ENCODE measurements at places on chromosomes 5 and 9.

DNA sequence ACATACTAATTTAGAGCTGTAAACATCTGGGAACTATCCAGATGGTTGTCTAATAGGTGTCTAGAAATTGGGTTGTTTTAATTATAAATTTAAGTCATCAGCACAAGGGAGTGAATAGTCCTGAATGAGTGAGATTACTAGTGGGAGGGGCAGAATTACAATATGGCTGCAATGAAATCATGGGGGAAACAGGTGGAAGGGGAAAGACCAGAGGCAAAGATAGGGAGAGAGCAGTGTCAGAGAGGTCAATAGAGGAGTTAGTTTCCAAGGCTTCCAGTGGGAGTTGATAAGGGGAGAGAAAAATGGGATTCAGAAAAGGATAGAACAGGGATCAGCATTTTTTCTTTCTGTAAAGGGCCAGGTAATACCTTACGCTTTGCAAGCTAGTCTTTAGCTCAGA lies 8.9 kb downstream of the AK6 start:
- no peak for DNase-seq

DNA sequence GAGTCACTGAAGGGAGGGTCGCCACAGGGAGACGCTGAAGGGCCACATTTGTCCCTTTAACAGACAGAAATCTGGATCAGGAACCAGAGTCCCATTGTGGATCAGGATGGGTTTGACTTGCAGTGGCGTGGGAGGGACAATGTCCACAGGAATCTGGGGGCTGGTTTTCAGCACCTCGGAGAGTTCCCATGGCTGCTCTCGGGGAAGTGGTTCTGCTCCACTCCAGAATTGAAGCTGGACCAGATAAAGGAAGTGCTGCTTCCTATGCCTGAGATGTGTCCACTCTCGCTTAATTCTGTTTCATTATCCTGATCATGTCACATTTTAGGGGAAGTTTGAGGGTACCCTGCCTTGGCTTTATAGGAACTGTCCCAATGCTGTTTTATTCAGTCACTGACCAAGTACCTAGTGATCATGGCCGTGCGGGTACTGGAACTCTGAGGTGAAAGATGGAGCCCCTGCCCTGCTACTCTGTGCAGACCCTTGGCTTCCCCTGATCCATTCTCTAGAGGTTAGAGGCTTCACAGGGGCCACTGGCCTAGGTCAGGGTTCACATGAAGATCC lies 28.7 kb downstream of the ENHO start:
- DNase-seq: no peak

DNA sequence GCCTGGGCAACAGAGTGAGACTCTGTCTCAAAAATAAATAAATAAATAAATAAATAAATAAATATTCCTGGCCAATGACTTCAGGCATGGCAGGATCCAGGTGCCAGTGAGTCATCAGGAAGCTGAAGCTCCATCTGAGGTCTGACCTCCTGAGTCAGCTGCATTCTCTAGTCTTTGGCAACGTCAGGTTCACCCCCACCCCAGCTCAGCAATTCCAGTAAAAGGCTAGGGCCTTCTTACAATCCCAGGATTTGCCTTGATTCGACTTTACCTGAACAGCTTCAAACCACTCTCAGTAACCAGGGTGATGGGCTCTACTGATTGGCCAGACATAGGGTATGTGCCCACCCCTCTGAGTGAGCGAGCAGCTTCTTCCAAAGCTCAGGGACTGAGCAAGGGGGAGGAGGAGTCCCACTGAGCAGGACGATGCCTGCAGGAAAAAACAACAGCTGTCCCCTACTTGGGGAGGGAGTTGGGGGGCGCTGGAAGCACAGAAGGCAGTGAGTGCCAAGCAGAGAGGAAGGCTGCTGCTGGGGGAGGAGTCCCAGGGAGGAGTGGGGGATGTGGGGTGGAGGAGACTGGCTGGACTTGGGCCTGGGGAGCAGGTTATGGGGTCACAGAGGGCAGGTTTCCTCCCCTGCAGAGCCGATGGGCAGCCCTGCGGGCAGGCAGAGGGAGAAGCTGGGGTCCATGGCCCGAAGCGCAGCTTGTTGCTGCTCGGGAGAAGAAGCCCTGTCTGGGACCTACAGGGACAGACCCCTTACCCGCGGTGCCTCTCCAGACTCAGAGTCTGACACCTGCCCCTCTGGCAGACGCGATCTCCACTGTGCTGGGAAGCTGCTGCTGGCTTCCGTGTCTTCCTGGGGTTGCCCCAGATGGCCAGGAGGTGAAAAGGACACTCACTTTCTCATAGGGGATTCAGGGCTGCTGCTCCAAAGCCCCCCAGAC lies 25.9 kb upstream of the UNC5A start:
- no peak for DNase-seq

GRCh38 chr5:994272-994607 lies 14.4 kb upstream of the NKD2 start:
- no peak for DNase-seq

DNA sequence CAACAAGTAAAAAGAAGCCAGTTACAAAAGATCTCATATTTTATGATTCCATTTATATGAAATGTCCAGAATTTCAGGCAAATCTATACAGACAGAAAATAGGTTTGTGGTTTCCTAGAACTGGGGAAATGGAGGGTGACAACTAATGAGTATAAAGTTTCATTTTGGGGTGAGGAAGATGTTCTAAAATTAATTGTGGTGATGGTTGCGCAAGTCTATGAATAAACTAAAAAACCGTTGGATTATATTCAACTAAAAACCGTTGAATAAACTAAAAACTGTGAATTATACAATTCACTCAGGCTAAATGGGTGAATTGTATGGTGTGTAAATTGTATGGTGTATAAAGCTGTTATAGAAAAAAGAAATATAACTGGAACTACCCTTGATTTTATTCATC lies 47.6 kb downstream of the ADAMTS6 start:
- no peak for DNase-seq

GRCh38 chr9:73204936-73205335 lies 53.3 kb downstream of the ANXA1 start:
- DNase-seq: no peak

DNA sequence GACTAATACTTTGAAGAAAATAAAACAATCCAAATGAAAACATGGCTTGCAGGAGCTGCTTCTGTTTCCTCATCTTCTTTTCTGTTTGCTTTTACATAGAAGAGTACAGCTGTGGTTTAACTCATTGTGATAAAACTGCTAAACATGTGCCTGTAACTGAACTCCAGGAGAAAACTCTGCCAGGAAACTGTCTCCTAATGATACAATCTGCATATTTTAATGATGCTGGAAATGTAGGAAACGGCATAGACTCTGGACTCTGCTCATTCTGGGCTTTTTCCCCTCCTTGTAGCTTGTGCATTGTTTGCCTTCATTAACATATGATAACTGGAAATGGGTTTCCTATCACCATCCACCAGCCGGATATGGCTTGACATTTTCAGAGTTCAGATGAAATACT lies 813.3 kb upstream of the WWC1 start:
- no peak for DNase-seq

DNA sequence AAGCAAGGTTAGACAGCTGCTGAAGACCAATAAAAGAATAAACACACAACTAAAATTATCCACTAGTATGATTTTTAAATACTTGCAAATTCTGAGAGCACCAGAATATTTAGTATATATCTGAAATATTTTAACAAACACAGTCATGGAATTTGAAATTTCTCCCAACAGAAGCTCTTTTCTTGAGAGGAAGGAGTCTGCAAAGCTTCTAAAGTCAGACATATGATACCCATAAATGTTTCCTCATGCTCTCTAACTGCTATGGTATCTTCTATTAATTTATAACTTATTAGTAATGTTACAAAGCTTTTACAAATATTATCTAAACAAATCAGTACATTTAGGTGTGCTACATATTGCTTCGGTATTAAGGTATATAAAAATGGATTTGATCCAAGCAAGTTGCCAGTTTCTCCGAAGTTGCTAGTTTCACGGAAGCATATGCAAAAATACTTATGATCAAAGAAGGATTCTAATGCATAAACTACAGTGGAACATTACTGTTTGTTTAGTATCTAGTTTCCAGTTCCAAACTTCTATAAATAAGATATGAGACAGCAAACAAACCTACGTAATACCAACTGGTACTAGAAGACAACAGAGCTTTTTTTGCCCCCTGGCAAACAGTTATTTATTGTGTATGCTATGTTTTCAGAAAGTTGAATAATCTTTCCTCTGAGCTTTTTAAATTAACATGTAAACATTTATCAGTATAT lies 22.0 kb downstream of the FNIP1 start:
- DNase-seq: no peak

DNA sequence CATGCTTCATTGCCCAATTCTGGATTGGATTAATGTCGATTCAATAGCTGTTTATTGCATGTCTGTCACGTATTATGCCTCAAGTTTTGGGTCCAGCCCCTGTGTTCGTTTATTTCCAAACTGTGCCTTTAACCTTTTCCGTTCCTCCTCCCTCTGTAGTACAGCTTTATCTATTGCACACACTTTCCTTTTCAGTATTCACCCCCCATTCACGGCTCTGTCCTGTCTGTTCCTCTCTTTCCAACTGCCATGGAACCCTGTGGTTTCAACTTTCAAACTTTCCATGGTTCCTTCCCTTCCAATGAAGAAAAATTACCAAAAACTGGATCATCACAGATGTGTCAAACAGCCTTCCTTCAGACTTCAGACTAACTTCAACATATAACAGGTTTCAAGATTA lies 17.1 kb downstream of the SMARCA2 start:
- DNase-seq: no peak

DNA sequence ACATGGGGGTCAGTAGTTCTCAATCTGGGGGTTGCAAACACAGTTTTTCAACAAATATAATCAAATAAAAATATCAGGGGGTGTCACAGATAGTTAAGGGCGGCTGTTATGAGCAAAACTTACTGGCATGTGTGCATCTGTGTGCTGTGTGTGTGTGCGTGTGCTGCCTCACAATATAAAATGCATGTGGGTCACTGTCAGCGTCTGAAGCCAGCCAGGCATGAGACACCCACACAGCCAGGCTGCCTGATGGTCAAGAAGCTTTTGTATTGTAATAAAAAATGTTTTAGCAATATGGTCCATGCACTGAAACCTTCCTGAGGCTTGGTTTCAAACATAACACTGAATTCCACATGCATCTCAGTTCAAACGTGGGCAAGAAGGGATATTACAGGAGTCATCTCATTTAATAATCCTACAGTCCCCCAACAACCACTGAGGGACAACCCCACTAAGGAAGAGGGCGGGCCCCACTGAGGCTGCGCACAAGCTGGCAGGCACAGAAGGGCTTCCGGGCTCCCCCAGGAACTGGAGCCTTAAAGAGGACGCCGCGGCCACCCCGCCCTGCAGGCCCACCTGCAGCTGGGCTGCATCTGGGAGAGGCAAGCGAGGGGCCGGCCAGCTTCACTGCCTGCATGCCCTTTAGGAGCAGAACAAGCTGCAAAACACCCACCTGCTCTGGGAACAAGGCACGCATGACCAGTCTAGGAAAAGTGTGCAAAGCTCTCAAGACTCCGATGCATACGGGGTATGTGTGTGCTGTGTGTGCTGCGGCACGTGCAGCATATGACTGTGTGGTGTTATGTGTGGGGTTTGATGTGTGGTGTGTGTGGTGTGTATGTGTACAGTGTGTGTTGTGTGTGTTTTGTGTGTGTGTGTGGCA lies 14.1 kb downstream of the SEMA4D start:
- no peak for DNase-seq

DNA sequence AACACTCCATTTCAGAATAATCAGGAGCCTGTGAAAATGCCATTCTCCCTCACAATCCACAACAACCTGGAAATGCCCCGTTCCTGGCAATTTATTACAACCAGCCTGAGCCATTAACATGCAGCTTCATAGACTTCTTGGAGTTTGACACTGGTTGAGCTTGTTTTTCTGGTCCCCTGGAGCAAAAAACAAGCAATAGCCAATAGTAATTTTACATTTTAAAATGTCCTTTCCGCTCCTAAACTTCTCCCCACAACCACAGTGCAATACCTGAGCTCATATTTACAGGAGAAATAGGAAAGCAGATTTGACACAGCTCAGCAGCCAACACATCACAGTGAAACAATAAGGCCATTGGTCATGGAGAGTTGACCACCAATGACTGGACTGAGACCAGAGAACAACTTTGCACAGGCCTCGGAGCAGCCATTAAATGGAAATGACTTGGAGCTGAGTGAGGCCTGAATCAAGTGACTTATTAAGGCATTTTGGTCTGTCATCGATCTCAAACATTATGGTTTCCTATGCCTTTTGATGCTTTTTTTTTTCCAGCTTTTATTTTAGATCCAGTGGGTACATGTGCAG lies 73.0 kb downstream of the ENC1 start:
- no peak for DNase-seq

- DNase-seq: no peak
These were observed 44.2 kb downstream of the GDA start for GRCh38 chr9:72193478-72193881.

- DNase-seq: no peak
These were observed 37.8 kb downstream of the MEF2C start for GRCh38 chr5:88845081-88845697.

- DNase-seq: no peak
These were observed 239.0 kb downstream of the SYK start for GRCh38 chr9:91040371-91041215.

GRCh38 chr5:7850395-7851239 lies at the start of gene CFAP90:
TSS of gene CFAP90 (minus strand) at chr5:7851133. CDS start at chr5:7851021, 112 bp downstream.
- DNase-seq: no peak

- no peak for DNase-seq
These were observed 76.4 kb downstream of the EHMT1 start for GRCh38 chr9:137694962-137695875.

DNA sequence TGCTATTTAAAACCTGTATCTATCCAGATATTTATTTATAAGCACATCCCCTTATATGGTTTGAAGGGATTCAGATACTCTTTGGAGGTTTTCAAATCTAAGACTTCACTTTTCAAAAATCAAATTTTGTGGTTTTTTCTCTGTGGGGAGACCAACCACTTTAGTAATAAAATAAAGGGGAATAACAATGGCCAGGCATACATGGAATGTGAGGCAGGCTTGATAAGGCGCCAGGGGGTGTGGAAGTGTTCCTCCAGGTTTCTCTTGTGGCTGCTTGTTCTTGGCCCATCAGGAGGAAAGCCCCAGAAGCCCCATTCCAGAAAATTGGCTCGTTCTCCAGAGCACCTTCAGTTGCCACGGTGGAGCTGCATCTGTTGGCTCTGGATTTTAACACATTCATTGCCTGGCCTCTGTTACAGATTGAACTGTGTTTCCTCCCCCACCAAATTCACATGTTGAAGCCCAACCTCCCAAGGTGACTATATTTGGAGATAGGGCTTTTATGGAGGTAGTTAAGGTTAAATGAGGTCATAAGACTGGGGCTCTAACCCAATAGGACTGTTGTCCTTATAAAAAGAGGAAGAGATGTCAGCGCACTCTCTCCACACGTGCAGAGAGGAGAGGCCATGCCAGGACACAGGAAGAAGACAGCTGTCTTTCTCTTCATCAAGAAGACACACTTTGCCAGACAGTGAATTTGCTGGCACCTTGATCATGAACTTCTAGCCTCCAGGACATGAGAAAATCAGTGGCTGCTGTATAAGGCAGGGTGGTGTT lies 195.9 kb downstream of the TMEM38B start:
- DNase-seq: no peak

- no peak for DNase-seq
These were observed 16.9 kb upstream of the KCNV2 start for GRCh38 chr9:2700398-2700797.
